ENCODE measurements at places on chromosomes 11 and 22.

DNA sequence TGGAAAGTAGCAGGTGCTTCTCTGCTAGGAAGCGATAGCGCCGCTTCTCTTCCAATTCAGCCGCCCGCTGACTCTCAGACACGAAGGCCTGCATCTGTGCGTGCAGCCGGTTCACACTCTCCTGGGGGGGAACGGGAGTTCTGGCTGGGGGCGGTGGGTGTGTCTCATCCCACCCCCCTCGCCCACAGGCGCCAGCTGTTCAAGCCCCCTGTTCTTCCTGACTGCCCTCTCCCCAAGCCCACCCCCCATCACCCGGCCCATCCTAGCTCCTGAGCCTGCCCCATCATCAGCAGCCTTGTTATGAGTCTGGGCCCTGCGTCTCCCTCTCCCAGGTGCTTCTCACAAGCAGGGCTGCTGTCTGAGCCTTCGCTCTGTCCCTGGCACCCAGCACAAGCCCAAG is 13.1 kb upstream of the SLC16A8 start:
- no peak for DNase-seq

DNA sequence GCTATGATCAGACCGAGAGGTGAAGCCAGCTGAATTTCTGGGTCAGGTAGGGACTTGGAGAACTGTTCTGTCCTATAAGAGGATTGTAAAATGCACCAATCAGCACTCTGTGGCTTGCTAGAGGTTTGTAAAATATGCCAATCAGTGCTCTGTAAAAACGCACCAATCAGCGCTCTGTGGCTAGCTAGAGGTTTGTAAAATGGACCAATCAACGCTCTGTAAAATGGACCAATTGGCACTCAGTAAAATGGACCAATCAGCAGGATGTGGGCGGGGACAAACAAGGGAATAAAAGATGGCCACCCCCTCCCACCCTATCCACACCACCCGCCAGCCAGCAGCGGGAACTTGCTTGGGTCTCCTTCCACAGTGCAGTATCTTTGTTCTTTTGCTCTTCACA is 6.4 kb upstream of the SEC14L4 start:
- no peak for DNase-seq

DNA sequence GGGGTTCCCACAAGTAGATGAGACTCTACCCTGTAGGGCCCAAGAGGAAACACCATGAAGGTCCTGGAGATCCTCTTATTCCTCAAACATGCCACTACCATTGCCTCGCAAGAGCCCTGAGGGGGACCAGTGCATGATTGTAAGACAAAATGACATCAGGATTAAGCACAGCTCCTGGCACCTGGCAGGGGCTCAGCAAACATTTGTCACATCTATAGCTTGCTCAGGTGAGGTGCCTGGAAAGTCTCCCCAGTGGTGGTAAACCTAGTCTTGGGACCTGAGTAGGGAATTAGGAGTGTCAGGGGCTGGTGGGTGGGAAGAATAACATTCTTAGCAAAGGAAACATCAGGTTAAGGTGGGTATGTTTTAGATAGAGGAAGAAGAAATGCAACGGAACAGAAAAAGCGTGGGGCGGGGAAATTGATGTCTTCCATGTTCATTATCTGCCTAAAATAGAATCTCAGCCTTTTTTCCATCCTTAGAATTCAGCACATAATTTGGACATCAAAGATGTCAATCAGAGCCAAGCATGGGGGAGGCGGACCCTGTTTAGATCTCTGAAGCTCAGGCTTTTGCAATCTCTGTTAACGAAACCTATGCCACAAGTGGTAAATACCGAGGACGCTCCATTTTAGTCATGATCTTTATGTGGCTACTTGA is 924 bp downstream of the YPEL1 start:
- DNase-seq = no peak

- no peak for DNase-seq
Observed at GRCh38 chr22:50236731-50237409, 8.0 kb downstream of the TUBGCP6 start.

DNA sequence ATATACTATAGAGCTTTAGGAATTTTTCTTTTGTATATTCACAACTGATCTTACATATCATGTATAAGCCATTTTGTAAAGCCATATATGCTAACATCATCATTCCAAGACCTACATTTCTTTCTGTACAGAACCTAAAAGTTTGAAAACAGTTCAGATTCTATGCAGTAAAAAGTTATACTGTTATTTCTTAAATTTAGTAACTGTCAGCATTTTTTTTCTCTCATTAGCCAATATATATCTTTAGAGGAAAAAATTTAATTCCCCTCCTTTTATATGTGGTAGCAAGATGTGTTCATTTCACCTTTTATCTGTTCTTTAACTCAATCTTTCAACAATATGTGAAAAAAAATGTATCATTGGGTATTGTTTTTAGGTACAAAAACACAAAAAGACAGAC is 120.4 kb upstream of the TP53AIP1 start:
- DNase-seq = no peak

- DNase-seq = no peak
Observed at GRCh38 chr11:86288776-86289507, 13.1 kb upstream of the HIKESHI start.

- peak; percentile 70 for DNase-seq
Observed at GRCh38 chr11:69131644-69132300, 24.0 kb upstream of the SMIM38 start.

DNA sequence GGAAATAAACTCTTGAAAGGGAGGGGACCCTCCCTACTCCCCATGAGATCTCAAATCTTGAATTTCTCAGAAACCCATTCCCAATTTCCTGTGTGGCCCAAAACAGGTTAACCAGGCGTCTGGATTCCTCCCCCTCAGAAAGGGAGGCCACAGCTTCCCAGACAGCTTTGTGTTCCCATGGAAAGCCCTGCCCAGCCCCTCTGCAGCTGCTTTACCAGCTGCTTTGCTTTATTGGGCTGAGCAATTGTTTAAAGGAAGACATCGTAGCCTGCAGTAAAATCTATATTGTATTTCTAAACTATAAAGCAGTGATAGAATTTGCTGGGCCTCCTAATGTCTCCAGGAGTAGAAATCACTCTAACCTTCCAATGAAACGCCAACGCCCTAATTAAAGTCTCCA is 97.4 kb downstream of the CHST1 start:
- DNase-seq = no peak
